Activated CD4-positive, alpha-beta T cell treated with anti-CD3 and anti-CD28 coated beads, Interleukin-2, amount 50 U/mL, for 16 hours (primary cell): ENCODE measurements at places on chromosomes 2 and 18.
A peak's percentile ranks its signal among the peaks of the same experiment; 100 is the strongest.

DNA sequence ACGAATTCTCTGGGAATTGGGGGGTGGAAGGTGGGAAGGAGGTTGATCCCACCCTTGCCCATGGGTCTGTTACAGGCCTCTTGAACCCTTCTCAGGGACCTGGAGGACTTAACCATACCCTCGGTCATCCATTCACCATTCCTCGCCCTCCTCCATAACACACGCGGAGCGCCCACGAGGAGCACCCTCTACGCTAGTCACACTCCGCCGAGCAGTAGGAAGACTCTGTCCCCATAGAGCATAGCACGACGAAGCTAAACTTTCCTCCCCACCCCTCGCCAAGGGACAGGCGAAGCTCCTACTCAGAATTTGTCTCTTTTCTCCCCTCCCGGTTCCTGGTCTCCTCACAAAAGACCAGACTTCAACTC, 611 bp upstream of the ITSN2 start:
- no peak for DNase-seq

DNA sequence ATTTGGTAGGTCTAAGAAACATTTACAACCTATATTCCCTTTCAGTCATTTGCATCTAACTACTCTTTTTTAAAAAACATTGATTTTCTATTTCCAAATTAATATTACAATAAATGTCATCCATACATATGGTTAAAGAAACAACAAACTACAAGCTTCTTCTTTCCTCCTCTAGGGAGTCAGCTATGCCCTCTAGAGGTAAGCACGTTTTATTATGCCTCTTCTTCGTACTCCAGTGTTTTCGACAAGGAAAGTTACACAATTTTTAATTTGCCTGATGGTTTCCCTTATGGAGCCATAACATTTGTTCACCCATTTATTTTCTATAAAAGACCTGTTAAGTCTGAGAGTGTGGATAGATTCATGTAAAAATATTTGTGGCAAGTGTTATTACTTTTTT, 183.4 kb upstream of the CDH7 start:
- DNase-seq, result no peak

- no peak for DNase-seq
These were observed 103.2 kb upstream of the SMIM21 start for GRCh38 chr18:75530566-75531211.

- DNase-seq, result no peak
These were observed 17.0 kb upstream of the BMP10 start for GRCh38 chr2:68888038-68888704.

- no peak for DNase-seq
These were observed 313.1 kb downstream of the PLCL1 start for GRCh38 chr2:198117406-198118041.

DNA sequence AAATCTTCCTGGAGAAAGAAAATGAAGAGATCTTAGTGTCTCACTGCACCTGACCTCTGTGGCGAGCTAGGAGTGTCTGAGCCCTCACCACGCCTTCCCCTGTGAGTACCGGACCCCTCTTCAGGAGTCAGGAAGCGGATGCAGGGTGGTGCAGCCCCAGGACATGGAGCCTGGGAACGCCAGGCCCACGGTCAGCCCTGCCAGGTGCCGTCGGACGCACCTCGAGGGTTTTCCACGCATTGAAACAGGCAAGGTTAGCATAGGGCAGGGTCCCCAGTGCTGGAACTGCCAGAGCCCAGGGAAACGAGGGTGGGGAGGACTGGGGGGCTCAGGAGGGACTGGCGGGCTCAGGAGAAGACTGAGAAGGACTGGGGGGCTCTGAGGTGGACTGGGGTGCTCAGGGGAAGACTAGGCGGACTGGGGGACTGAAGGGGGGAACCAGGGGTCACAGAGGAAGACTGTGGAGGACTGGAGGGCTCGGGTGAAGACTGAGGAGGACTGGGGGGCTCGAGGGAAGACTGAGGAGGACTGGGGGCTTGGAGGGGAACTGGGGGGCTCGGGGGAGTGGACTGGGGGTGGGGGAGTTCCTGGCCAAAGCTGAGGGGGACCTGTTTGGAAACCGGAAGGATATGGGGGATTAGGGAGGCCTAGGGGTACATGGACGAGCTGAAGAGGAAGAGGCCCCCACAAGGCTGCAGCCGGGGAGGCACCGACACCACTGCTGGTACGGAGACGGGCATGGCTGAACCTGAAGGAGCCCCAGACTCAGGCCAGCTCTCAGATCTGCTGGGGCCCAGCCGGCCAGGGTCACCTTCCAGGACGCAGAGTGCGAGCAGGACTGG, 65.2 kb upstream of the SNTG2 start:
- no peak for DNase-seq

GRCh38 chr18:49655266-49656072, 93.6 kb downstream of the LIPG start:
- DNase-seq, result no peak

DNA sequence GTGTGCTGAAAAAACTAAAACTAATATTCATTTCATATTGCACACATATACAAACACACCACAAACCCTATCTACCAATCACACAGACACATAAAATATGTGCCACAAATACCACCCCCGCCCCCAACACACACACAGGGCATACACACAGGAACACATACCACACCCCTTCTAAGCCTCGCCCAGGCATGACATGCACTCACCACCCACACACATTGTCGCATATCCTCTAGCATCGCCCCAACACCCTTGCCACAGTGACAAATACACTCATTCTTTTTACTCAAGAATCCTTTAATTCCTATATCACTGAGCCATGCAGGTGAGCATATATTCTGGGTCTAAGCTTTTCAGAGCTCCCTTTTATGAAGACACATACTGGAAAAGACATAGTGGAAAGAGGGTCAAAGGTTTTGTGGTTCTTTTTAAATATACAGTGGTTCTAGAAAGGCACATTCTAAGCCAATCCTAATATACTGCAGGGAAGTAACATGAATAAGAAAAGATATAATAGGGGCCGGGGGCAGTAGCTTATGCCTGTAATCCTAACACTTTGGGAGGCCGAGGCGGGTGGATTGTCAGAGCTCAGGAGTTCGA, 24.5 kb upstream of the LCLAT1 start:
- DNase-seq, result peak; percentile 89

- DNase-seq, result no peak
These were observed 49.9 kb downstream of the KLF7 start for GRCh38 chr2:207115715-207116364.

- DNase-seq, result no peak
These were observed 247.6 kb downstream of the SLC8A1 start for GRCh38 chr2:40204268-40204667.

DNA sequence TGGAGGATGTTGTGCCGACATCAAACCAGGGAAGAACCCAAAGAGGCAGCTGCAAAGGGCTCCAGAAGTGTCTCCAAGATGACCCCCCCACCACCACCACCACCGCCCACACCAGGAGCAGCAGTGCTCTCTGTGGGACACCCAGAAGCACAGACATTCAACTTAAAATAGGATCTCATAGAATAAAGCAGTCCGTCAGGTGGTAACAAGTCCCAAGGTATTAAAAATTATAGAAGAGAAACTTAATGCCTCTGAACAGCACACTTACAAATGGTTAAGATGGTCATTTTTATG, 155.5 kb upstream of the ID2 start:
- no peak for DNase-seq

DNA sequence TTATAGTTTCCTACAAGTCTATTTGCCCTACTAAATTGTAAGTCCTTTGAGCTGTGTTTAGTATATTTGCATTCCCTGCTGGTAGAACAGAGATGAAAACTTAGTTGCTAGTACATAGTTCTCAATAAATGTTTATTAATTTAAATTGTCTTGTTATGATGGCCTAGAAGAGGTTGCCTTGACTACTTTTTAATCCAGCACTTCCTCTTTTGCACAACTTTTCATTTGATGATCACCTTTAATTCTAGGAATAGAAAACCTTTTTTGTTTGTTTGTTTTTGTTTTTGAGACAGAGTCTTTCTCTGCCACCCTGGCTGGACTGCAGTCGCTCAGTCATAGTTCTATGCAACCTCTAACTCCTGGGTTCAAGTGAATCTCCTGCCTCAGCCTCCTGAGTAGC, 6.7 kb downstream of the CFAP36 start:
- no peak for DNase-seq

DNA sequence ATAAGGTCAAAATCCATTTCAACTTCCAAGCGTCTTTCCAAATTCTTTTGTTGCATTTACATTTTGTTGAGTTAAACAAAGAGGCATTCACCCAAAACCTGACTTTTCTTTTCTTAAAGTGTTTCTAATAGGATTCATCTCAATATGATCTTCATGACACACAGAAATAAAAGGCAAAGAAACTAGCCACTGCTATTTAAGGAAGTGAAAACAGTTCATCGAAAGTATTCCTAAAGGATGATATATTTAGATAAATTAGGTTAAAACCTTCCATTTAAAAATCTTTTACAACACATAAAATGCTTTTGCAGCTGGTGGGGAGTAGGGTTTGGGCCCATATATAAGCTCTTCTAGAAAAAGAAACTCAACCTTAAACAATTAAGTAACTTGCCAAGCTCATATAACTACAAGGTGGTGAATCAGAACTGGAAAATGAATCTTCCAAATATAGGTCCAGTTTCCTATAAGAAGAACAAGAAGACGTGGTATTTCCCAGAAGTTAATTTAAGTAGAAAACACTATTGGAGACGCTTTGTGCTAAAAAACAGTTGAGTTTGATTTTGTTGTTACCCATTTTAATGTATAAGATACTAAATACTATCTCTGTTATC, 336.0 kb upstream of the HNRNPA3 start:
- peak; percentile 12 for DNase-seq

DNA sequence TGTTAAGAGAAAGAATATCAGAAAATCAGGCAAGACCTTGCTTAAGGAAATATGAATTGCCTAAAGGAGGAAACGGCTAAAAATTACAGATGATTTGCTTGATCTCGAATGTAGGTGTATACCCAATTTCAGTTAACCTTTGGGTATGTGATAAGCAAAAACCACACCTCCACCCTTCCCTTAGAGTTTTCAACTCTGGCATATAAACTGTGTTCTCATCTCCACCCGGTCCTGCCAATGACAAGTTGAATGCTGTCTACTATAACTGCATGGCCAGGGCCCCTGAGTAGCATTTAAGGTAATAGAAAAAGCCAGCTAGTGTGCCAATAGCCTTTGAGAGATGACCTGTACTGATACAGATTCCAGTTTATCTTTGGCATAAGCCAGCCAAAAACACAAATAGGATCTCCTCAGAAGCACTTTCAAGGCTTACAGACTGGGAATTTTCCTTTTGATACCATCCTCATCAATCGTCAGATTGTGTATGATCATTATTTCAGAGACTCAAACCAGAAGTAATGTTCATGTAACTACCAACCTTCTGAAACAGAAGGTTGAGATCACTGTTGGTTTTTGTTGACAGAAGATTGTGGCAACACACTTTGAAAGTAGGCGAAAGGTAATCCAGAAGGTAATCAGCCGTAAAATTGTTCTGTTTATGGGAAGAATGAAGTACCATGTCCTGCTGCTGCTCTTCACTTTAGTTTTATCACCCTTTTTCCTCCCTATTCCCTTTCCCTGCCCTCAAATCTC, 163.1 kb downstream of the GFPT1 start:
- no peak for DNase-seq

GRCh38 chr2:60366135-60366712, 187.2 kb downstream of the BCL11A start:
- no peak for DNase-seq

GRCh38 chr2:234395891-234396420, 100.9 kb downstream of the ARL4C start:
- no peak for DNase-seq

DNA sequence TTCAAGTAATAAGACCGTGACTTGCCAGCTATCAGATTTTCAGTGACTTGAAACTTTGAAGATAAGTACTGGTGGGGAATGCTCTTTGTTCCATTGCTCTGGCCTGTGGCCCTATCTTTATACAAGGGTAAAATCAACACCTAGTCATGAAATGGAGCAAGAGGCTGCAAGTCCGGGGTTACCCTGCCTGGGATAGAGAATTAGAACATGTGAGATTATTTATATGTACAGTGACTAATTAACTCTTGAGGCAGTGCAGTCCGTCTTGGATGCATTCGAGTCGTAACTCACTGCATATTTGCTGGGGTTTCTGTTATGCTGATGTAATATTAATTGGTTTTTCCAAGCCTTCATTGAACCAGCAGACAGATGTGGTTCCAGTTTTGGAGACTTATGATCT, 105.8 kb upstream of the LYPD6 start:
- DNase-seq, result no peak

DNA sequence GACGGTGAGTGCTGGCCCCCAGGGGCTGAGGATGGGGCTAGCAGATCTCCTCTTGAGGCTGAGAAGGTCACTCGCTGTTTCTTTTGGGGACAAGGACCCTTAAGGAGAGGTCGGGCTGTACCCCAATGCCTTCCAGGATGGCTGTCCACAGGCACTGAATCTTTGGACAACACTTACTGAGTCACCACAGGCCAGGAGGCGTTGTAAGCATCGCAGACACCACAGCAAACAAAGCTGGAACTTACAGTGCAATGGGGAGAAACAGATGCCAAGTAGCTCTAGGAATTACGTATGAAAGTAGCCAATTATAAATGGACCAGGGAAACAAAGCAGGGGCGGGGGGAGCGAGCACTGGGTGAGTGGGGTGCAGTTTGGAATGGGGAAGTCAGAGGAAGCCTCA, 219.8 kb downstream of the GLI2 start:
- DNase-seq, result no peak

DNA sequence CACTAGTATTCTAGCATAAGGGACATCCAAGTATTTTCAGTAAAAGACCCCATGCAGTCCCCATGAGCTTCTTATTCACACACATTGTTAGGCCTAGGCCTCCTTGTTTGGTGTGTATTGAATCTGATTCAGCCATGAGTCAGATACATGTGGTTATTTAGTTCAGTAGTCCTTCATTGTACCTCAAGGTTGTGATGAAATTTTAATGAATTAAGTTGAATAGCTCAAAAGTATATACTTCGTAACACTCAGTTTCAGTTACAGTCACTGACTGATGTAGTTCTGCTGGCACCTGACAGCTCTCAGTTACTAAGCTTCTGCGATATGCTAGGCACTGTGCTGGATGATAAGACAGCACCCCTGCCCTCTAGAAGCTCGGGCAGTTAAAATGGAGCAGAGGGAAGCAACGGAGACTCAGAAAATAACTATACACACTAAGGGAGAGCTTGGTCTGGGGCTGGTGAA, 86.4 kb downstream of the XRCC5 start:
- DNase-seq, result peak; percentile 79

- DNase-seq, result peak; percentile 3
These were observed 496.9 kb upstream of the HNMT start for GRCh38 chr2:137467246-137467862.

DNA sequence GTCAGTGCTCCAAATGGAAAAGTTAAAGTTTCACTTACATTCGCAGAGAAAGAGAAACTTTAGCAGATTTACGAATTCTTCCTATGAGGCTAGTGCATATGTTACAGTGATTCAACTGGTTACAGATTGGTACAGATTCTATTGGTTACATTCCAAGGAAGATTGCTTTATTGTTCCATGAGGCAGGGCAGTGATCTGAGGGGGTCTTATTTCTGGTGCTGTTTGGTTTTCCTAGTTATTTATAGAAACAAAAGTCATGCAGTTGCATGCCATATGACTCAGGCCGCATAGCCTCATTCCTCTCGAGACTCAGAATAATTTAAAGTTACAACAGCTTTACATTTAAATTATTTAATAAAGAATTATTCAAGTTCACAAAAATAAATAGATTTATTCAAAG, 385.4 kb upstream of the SYT4 start:
- no peak for DNase-seq
